T-helper 2 cell (primary cell): ENCODE measurements at places on chromosomes 2 and 18.

DNA sequence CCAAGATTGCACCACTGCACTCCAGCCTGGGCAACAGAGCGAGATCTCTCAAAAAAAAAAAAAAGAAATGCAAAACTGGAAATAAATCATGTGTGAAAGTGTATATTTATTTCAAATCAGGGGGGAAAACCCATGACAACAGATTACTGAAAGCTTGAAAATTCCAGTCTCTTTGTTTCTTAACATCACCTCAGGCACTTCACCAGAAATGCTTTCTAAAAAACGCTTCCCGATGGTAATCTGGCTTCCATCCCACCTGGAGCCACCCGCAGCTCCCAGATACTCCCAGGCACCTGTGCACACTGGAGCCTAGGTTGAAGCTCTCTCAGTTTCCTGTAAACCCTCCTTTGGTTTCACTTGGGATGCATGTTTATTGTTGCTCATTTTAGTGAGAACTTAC, 7.2 kb upstream of the ITGB6 start:
- no peak for DNase-seq

DNA sequence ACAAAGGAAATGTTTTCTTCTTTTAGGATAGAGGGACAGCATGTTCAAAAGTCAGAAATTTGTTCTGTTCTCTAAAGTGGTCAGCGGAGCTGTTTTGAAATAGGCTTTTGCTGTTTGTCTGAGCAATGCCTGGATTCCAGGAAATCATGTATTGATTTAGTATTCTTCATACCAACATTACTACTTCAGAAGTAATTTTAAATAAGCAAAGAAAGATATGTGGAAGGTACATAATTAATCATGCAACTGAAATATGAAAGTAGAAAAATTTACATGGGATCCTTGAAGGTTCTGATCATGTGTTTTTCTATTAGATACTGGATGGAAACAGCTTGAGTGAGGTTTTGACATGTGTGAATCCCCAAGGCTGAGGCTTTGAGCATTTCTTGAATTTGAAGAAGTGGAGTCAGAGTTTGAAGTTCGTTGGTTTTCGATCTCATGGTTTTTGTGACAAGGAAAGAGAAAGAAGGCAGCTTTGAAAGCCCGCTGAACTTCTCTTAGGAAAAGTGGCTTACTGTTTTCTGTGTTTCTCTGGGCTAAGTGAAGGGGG, 220.0 kb downstream of the LDLRAD4 start:
- DNase-seq, result no peak

GRCh38 chr18:44922968-44923367, 242.3 kb downstream of the SETBP1 start:
- DNase-seq, result no peak

DNA sequence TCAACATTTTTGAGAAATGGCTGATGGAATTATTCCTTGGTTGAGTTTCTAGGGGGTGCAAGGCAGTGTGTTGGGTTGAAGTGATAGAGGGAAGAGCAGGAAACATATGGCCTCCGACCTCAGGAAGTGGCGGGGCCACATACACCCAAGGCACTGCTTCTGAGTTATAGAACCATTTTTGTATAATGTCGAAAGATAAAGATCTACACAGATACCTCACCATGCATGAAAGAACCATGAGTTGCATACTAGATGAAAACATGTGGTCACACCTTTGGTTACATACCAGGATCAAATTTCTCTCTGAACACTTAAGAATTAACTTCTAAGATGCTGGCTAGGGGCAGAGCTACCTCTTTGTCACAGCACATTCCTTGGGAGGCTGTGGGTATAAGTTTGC, 23.2 kb downstream of the LAMA3 start:
- DNase-seq, result no peak

GRCh38 chr18:59620381-59620780, 76.8 kb downstream of the CCBE1 start:
- no peak for DNase-seq

DNA sequence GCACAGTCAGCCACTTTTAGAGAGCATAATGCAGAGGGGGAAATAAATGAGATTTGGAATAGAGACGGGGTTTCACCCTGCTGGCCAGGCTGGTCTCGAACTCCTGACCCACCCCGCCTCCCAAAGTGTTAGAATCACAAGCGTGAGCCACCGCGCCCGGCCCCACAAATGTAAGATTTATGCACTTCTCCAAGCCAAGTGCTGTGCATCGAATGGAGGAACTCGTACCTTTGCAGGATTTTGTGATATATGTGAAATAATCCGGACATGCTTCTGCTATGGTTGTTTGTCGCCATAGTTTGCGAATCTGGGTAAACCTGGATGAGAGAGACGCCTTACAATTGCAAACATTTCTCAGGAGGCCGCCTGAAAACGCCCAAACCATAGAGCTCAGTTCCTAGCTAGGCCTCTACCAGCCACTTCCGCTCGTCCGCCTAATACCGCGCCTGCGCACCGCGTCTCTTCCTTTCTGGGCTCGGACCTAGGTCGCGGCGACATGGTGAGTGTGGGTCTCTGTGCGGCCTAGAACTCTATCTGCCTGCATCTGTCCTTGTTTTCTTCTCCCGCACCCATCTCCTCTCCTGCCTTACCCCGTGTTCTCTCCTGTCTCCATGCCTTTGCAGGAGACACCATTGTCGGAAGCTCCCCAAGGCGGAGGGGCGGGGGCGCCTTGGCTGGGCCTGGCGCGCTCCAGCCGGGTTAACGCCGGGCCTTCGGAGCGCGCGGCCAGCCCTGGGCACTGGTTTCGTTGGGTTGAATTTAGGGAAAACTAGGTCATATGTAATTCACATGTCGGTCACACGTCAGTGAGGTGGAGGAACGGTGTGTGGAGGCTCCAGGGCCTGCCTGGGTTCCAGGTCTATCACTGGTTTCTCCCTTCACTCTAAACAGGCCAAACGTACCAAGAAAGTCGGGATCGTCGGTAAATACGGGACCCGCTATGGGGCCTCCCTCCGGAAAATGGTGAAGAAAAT, at the start of gene RPL37A:
Gene RPL37A (plus strand): TSS at position 466 of the 974 bp plus-strand sequence. CDS start 31 bp downstream, at position 497.
- DNase-seq, result peak; percentile 95

- no peak for DNase-seq
Measured at GRCh38 chr2:83516503-83516902, 942.6 kb downstream of the SUCLG1 start.

- DNase-seq, result no peak
Measured at GRCh38 chr2:235157746-235158482, 206.1 kb downstream of the SH3BP4 start.

DNA sequence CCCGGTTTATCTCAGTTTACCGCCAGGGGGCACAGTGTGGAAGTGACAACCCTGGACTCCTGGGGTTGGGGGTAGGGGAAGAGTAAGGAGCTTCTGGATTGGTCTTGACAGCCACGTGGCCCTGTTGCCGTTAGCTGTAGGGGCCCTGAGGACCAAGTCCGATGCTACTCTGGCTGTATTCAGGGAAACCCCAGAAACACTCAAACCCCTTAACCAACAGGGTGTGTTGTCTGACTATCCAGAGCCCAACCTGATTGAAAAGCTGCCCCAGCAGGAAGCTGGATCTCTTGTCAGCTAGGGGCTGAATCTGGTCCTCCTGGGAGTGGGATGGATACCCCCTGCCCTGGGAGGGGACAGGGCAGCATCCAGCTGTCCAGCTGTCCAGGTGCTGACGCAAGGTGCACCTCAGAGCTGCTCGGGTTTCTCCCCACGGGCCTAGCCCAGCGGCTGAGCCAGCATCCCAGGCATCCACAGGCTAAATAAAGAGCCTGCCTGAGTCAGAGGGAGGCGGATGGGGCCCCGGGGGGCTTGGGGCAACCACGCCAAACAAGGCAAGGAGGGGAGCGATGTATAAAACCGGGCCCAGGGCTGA, 3.1 kb upstream of the GMPPA start:
- peak; percentile 38 for DNase-seq

GRCh38 chr2:218959761-218960308, 369 bp downstream of the CDK5R2 start:
- DNase-seq, result no peak

DNA sequence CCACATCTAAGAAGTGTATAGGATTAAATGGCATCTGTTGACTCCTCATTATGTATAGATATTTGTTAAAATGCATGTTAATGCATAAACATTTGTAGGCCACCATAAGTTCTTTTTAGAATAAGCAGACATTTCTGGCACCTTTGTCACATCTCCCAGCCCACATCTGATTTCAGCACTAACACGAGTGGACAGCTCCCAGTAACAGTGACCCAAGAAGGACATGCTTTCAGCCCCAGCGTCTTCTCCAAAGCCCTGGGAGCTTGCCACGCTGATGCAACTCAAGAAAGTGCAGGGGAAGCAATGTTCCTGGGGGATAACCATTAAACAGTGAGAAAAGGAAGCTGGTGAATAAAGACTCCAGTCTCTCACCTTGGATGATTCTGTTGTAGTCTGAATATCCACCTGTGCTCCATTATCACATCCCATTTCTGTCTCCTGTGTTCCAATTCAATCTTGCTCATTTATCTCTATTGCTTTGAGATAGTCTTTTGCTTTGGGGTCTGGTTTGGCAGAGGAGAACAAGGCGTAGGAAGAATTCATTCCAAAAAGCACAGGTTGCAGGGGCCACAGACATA, 182.6 kb upstream of the THSD7B start:
- no peak for DNase-seq

DNA sequence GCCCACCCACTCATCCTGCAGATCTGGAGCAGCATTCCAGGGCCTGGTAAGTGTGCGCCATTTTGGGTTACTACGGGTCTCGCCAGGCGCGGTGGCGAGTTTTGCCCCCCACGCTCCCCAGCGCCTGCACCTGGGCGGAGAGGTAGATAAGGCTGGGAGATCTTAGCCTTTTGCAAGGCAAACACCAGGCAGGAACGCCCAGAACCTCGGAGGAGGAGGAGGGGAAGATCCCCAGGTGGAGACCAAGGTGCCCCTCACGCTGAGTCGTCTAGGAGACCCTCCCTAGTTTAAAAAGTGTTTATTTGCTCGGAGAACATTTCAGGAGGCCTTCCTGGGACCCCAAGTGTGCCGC, 365 bp upstream of the RAMP1 start:
- DNase-seq, result no peak

DNA sequence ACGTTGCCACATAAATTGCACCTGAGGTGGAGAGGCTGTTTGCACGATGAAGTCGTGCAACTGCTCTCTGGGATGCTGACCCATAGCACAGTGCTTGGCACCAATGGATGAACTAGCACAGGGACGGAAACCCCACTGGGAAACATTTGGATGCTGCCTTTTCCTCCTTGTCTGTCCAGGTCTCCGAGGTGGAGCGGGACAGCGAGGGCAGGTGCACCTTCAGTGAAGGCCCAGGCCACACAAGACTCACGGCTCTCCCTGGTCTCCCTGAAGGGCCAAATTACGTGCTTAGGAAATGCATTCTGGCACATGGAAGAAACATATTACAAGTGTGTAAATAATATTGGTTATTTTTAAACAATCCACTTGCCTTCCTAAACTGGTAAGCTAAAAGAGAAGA, 70.3 kb downstream of the TPO start:
- DNase-seq, result no peak

DNA sequence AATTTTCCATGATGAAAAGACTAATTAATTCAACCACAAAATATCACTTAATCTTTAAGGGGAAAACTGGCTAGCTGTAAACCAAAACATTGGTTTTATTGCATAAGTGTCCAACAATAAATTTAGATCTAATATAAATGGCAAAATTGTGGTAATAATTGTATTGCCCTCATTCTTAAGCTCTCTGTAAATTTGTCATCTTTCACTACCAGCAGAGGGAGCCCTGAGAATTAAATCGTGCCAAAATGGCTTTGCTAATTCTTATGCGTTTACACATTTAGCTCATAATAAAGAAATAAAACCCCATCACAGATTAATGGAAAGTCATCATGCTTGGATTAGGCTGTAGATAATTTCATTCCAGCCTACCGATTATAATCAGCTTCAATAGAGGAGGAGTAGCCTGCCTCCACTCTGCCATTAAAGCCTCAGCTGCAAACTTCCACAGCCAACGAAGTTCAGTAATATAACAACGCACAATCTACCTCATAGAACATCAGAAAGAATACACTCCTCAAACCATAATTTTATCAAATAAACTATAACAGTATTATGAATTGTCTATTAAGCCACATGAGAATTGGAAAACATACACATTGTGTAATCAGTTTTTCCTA, 70.0 kb upstream of the ATP5MC3 start:
- no peak for DNase-seq

GRCh38 chr2:30511122-30512083, 64.4 kb downstream of the LCLAT1 start:
- DNase-seq, result no peak

GRCh38 chr2:141791521-141791920, 339.3 kb downstream of the LRP1B start:
- DNase-seq, result no peak

GRCh38 chr2:188940171-188940570, 34.0 kb upstream of the COL3A1 start:
- DNase-seq, result no peak

- no peak for DNase-seq
Measured at GRCh38 chr18:26432651-26433424, 115.5 kb downstream of the KCTD1 start.

- DNase-seq, result no peak
Measured at GRCh38 chr2:6024229-6024628, 332.0 kb downstream of the SOX11 start.

DNA sequence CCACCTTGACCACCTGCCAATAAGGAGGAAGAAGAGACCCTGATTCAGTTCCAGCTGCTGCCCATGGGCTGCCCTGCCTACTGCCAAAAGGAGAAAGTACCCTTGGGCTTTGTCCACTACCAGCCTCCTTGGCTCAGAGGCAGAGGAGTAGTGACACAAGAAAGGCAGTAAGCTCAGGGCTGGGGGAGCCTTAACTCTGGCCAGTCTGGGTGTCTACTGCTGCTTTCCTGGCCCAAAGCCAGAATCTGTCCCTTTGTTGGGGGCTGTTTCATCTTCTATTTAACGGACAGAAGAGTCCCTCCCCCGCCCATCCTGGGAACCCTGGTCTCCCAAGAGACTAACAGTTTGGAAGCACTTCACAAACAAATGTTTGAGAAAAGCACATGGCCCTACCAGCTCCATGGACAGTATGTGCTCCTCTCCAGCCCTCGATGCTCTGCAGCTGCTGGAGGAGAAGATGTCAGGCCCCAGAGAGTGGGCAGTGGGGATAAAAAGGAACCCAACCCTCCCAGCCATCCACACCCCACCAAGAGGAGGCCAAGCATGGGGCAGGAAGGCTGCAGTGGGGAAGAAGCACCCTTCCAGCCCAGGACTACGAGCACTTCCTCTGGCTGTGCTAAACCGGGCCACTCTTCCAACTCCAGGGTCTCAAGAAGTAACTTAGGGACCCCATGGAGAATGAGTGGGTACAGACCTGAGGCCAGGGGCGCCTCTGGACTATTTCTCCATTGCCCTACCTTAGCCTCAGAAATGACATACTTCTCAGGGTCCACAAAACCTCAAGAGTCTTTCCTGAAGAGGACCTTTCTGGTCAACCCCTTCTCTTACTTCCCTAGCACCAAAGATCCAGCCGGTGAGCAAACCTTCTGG, 1.2 kb downstream of the ATG9A start:
- DNase-seq, result no peak

DNA sequence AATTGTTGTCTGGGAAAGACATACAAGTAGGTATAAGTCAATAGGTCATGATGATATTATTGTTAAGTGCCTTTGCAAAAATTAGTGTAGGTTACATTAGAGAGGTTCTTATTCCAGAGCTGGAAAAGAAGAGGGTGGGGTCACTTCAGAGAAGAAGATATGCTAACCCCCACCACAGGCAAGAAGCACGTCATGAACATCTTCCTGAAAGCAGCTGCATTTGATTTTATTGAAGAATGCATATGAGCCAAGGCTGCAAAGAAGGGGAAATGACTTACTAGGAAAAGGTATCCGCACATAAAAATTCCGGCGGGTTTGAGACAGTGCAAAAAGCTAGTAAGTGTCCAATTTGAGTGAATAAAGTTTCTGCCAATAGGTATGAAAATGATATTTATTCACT, 195.3 kb upstream of the CDH2 start:
- DNase-seq, result no peak
